Activated CD8-positive, alpha-beta memory T cell treated with anti-CD3 and anti-CD28 coated beads for 48 hours (primary cell): ENCODE measurements at places on chromosomes 1 and 21.

DNA sequence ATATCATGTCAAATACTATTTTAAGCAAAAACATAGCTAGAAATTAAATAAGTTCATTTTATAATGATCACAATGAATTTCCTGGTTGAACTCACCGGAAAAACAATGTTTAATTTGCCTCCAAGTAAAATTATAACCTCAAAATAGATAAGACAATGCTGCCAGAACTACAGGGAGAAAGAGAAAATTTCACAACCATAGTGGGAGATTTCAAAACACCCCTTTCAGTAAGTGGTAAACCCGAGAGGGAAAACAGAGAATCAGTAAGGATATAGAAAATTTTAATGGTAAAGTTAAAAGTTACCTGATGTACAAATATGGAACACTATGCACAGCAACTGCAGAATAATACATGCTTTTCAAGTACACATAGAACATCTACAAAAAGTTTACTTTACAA, 43.2 kb upstream of the PLA2G4A start:
- DNase-seq: no peak

- DNase-seq: no peak
Measured at GRCh38 chr1:36881541-36881940, 152.8 kb downstream of the GRIK3 start.

DNA sequence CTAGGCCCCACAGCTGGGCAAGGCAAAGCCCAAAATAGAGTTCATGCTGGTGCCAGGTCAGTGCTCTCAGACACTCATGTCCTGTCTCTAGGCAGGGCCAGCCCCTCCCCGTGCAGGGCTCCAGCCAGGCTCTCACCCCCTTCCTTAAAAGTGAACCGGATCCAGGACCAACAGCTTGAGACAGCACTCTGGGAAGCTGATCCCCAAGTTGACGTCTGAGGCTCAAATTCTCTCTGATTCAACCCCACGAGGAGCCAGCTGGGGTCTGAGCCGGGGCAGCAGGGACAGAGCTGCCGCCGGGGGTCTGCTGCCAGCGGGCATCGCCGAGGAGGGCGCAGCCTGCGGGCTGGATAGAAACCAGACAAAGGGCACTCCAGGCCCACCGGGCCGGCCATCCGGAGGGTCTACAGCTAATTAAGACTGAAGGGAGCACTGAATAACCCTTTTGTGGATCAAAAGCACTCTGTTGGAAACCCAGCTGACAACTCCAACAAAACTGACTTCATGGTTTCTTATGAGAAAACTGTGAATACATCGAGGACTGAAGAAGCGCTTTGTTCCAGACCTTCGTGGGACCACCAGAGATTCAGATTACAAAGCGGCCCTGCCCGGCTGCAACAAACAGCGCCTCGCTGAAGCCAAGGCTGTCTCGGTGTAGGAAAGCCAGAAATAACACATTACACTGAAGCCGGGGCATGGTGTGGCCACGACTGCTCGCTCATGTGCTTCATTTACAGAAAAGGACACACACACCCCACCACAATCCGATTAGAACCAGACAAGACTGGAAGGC, 95.8 kb downstream of the PSMG1 start:
- DNase-seq: no peak

- DNase-seq: no peak
Measured at GRCh38 chr1:183881387-183882131, 76.6 kb downstream of the RGL1 start.

DNA sequence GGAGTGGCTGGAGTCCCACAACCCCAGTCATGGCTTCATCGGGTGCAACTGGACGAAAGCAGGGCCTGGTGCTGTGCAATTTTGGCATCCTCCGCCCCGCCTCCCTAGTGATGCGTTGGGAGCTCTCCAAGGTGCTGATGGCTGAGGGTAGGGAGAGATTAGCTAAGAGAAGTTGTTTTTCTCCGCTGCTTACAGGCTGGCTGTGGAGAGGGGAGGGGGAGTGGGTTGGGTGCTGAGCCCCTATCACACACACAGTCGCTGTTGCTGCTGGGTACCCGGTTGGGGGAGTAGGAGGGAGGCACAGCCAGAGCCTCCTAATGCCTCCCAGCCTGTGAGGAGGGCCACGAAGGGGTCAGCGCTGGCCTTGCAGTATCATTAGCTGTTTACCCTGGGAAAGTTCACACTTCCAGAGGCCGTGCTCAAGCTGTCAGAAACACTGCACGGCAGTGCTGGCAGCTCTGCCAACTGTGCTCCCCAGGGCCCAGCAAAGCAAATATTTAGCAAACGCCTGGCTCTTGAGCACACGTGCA, 110.0 kb downstream of the GRIK3 start:
- DNase-seq: no peak

- no peak for DNase-seq
Measured at GRCh38 chr1:43797891-43798290, 90.6 kb downstream of the ST3GAL3 start.

GRCh38 chr21:44966135-44967081, 26.6 kb downstream of the SLX9 start:
- no peak for DNase-seq

- no peak for DNase-seq
Measured at GRCh38 chr1:8386247-8386646, 68.3 kb downstream of the SLC45A1 start.

- DNase-seq: no peak
Measured at GRCh38 chr1:230231774-230232145, 164.7 kb downstream of the GALNT2 start.

DNA sequence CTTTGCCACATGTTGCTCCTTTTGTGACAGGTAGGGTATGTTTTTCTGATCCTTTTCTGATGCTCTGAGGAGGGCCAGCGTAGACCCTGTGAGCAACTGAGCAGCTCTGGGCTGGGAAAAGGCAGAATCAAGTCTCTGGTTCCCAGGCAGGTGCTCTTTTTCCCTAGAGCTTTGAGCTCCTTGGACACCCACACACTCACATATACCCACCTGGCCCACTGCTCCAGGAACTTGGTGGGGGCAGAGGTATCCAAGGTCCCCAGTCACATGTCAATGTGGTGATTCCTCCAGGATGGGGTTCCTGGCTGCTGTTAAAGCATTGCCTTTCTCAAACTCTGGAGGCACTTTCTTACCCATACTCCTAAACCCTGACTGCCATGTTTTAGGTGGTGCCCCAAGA, 5.4 kb downstream of the CD2 start:
- DNase-seq: no peak

DNA sequence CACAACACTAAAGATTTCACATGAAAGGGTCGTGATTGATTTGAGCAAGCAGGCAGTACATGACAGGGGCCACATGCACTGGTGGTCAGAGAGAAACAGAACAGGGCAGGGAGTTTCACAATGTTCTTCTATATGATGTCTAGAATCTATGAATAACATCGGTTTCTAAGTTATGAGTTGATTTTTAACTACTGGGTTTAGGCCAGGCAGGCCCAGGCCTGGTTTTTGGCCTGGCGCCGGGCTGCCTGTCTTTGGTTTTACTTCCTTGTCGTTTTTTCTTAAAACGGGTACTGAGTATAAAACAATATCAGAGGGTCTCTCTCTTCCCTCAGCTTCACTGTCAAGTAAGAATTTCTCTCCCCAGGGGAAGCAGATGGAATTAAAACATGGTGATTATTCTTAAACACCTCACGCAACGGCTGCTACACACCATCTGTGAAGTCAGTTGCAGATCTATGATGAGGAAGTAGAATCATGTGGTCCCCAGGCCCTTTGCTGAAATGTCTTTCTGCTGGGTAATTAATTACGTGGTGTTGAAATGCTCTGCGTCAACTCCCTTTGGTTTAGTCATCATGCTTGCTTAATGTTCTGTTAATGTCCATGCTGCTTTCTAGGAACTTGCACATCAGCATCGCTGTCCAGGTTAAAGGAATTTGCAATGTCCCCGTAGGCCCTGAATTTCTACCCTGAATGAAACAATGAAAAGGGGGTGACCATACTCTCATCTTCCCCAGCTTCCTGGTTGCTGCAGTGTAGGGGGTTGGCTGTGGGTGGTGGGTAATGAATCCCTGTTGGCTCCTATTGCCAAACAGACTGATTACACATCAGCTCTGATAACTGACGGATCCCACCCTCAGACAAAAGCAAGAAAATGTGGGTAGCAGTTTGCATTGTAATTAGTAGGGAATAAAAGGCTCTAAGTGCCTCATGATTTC, 70.3 kb downstream of the SERINC2 start:
- no peak for DNase-seq

DNA sequence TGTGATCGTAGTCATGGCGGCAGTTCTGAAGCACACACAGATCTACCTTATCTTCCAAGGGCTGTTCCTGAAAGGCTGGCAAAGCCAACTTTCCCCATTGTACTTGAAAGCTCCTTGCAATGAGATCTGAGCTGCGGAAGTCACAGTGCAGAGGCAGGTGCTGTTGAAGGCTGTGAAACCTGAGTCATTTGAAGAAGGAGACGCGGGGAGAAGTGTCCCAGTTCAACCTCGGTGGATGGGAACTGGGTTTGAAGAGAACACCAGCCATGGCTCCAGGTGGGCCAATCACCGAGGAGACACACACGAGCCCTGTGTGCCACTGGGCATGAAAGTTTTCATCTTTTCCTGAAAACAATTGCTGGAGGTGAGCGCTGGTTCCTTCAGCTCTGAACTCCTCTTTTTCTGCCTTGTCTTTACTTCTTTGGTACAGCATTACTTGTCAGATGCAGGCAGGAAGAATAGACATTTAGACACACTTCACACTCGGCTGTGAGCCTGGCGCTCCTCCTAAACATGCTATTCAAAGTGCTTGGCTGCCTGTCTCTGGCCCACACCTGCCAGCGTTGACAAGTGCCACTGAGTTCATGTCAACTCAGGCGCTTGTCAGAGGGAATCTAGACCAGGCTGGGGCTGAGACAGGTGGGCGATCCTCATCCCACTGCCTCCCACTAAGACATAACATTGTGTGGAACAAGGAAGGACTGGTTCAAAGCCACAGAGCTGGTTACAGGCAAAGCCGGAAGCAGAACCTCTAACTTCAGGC, 25.7 kb upstream of the PDE9A start:
- no peak for DNase-seq

DNA sequence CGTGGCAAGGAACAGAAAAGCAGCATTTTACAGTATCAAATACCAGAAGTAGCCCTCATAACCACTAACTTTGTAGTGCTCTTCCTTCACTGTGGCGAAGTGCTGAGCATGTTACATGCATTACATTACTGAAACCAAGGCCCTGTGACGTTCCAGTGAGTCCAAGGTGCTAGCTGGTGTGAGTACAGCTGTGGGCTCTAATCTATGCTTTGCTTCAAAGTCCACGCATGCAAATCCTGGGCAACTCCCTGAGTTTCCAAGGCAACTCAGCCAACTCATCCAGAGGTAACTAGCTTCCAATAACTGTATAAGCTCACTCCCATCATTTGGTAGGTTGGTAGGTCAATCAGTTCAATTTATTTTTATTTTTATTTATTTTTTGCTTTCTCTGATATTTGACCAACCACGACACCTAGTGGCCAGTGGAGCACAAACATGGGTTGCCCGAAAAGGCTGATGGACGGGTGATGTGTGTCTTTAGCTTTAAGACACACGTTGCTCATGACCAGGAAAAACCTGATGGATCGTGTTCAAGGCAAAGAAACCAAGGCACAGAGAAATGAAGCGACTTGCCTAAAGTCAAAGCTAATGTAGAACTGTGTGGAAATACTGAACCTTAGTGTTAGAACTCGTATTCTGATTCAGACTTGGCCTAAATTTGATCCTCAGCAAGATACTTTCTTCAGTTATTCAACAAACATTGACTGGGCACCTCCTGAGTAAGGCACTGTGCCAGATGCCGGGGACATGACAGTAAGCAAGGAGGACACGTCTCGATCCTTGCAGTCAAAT, 73.0 kb downstream of the GNG12 start:
- DNase-seq: no peak

- no peak for DNase-seq
Measured at GRCh38 chr1:6585841-6586240, 6.0 kb downstream of the ZBTB48 start.

DNA sequence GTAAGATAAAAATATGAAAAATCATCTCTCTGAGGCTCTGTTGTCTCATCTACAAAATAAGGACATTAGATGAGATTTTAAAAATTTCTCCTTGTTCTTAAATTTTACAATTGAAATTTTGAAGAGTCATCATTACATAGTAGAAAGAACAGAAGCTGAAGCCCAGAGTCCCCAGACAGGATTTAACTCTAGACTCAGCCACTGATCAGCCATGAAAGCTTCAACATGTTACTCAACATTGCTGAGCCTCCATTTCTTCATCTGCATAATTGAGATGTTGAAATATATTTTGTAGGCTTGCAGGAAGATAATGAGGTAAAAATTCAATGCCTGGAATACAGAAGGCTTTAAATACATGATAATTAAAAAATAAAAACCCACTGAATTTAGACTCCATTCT, 633.3 kb downstream of the LMO4 start:
- no peak for DNase-seq

DNA sequence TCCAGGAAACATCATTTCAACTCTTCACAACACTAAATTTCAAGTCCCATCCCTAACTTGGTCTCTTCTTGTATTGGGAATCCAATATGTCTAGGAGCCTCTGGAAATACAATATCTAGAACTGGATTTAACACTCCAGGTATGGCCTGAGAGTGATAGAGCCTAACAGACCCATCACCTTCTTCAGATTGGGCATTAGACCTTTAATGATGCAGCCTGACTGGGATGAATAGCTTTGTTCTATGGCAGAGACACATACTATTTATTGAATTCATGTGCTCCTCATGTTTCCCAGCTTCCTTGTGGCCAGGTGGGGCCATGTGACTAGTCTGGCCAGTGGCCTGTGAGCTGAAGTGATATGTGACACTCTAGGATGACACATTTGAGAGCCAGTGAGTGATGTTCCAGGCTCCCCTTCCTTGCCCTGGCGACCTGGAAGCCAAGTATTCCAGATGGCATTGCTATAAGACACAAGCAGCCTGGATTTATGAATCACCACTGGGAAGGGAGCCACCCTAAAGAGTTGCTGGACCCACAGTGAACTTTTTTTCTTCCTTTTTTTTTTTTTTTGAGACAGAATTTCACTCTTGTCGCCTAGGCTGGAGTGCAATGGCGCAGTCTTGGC, 31.0 kb upstream of the POU3F1 start:
- no peak for DNase-seq

DNA sequence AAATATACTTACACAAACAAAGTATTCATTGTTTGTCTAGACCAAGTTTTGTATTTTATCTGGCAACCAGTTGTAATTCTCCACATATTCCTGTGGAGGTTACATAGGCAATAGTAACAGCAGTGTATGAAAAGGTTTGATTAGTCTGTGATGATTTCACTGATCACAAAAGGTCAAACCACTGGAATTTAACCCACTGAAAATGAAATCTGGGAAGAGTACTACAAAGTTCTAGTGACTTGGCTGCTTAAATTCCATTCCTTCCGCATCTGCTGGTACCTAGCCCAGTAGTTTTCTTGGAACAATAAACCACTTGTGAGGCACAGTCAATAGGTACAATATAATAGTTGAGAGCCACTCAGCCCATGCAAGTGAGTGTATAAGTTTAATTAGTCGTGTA, 205.4 kb downstream of the NFIA start:
- DNase-seq: no peak

GRCh38 chr1:229689273-229689672, 63.2 kb downstream of the URB2 start:
- no peak for DNase-seq
